ENCODE measurements at places on chromosomes 11 and 22.

- DNase-seq, result no peak
These were observed 77.6 kb downstream of the PACSIN2 start for GRCh38 chr22:42937164-42937843.

DNA sequence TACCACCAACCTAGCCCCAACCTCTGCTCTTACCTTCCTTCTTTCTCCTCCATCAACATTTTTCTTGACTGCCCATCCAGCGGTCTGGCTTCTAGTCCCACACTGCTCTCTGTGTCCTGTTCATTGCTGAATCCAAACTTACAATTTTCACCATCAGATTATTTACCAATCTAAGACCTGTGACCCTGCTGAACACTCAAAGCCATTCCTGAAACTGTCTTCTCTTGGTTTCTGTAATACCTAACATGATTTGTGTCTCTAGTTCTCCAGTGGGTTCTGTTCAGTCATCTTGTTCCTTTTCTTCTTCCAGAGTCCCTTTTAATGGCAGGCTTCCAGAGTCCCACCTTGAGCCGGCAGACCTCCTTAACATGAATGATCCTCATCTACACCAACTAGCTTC is 24.1 kb downstream of the RRAS2 start:
- DNase-seq, result no peak

GRCh38 chr22:35452351-35452781 is 52.4 kb downstream of the MCM5 start:
- no peak for DNase-seq

DNA sequence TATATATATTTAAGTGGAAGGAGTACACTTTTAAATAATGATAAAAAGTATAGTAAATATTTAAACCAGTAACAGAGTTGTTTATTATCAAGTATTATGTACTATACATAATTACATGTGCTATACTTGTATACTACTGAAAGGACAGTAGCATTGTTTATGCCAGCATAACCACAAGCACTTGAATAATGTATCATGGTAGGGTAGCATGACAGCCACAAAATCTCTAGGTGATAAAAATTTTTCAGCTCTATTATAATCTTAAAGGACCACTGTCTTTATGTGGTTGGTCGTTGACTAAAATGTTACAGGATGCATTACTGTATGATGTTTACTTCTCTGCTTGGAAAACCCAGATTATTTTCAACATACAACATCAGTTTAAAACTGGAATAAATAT is 349.2 kb downstream of the CASP12 start:
- no peak for DNase-seq

DNA sequence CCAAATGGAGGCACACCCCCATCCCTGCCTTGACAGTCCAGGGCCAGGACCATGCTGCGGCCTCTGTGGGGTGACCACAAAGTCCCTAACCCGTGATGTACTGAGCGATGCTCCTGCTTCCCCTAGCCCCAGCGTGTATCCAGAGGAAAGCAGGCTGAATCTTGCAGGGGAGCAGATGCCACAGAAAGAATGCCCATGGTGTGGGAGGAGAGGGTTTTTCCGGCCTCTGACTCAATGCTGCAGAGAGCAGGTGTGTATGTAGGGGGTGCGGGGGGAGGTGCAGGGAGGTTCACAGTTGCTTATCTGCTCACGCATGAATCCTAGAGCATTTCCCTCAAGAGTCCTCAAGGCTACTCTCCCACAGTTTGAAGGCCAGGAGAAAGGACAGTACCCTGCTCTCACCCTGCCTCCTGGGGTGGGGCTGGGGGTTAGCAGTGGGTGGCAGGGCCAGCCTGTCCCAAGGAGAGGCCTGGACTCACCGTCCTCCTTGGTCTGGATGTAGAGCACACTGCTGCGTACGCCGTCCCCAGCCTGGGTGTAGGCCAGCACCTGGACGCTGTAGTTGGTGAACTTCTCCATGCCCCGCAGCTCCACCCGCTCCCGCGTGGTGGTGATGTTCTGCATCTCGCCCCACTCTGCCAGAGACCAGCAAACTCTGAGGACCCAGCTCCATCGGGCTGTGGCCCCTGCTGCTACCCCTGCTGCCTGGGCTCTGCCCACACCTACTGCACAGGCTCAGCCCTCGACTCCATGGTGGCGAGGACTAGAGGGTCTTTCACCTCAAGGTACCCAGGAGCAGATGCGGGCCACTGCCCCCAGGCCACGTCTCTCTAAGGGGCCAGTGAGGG is 130.8 kb downstream of the CEP164 start:
- DNase-seq, result no peak

- no peak for DNase-seq
These were observed 523.7 kb downstream of the INSC start for GRCh38 chr11:15638386-15638787.

DNA sequence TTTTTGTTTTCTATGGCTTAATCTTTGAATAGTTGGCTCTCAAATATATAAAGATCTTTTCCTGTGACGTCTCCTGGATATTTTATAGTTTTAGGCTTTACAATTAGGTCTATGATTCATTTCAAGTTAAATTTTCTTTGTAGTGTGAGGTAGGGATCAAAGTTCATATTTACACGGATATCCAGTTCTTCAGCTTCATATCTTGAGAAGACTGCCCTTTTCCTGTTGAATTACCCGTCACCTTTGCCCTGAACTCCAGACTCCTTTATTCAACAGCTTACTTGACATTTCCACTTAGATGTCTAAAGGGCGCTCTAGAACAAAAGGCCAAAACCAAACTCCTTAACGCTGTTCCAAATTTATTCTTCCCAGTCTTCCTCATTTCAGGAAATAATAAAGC is 51.7 kb downstream of the TTC17 start:
- no peak for DNase-seq

DNA sequence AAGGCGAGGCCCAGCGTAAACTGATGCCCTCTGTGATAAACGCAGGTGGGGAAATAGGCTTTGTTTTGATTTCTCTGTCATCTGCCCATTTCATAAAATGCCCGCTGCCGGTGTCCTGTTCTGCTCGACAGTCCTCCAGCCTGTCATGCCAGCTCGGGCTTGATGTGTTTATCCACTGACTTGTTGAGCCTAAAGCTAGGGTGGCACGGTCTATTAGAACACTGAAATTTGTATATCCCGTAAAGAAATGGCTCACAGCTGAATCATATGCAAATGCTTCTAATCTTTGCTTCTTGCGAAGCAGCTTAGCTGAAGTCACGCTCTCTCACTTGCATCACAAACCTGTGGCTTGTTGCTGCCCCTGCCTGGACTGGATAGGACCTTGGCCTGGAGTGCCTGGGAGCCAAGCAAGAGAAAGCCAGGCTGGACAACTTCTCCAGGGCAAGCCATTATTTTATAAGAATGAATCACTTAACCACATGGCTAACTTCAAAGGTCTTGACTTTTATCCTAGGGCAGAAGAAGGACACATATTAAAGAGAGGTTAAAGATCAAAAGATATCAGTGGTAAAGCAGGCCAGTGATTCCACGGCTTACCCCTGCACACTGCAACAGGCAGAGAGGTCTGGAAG is 33.1 kb downstream of the EHF start:
- DNase-seq, result no peak

DNA sequence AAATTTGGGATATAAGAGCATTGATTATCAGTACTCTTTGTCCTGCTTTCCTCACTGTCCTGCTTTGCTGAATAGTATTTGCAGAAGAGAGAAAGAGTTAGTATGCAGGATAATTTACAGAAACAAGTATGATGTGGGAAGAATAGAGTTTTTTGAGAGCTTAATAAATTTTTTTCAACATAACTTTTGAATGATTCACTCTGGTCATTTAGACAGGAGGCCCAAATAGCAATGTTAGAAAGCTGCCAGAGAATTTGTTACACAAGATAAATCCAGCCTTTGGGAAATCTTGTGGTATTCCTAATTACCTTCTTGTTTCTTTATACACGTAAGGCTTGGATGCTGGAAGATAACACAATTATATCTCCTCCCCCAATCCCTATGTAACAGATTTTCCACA is 484.6 kb downstream of the CNTN5 start:
- DNase-seq, result no peak

DNA sequence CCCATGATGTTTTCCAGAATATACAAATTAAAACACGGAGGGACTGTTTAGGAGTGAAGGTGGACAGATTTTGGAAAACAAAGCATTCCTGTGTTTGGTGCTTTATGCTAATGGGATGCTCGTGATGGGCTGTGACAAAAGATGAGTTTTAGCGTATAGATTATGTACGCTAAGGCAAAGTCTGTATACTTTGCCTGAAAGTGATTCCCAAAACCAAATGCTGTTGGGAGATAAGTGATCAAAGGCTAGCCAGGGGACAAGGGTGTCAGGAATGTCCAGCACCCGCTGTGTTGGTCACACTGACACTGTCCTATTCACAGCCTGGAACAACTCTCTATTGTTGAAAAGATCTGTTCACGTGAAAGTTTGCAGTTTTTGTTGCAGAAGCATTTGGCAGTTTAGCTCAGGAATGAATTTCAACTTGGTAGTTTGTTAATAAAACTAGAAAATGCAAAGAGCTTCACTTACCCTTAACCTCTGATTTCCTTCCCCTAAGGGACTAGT is 1.5 kb downstream of the JAM3 start:
- DNase-seq, result no peak

GRCh38 chr11:128895526-128895925 is 4.4 kb downstream of the KCNJ5 start:
- no peak for DNase-seq

- DNase-seq, result no peak
These were observed 111.7 kb upstream of the AKIP1 start for GRCh38 chr11:8799273-8799672.

DNA sequence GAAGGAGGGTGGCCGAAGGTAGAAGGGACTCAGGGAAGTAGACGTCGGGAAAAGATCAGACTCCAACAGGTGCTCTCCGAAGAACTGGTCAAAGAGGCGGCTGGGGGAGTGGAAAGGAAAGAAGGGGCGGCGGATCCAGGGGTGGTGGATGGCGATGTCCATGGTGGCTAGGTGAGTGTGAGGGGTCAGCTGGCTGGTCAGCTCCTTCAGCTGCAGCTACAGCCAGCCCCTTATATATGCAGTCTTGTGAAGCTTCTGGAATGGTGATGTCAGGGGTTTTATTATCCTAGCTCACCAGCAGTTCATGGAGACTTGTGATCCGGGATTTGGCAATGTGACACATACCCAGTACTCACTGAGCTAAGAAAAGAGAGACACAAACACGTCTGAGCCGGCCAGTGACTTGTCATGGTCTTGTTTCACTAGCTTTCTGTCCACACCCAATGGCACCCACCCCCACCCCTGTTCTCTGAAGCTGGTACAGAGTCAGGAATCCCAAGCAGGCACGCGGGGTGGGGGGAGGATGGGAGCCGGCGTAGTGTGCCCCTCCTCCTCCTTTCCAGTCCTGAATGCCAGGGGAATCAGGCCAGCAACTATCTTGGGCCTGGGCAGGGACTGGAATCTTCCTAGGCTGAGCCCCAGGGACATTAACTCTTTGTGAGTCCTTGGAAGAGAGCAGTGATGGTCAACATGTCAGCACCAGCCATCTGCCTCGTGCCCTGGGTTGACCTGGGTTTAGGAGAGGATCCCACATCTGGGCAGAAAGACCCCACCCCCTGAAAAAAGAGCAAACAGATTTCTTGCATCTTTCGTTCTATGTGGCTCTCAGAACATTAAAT is at the start of gene CRYAB:
CRYAB (minus strand) TSS at position 208 of the 839 bp plus-strand sequence; CDS start at position 162, 46 bp downstream.
- no peak for DNase-seq

DNA sequence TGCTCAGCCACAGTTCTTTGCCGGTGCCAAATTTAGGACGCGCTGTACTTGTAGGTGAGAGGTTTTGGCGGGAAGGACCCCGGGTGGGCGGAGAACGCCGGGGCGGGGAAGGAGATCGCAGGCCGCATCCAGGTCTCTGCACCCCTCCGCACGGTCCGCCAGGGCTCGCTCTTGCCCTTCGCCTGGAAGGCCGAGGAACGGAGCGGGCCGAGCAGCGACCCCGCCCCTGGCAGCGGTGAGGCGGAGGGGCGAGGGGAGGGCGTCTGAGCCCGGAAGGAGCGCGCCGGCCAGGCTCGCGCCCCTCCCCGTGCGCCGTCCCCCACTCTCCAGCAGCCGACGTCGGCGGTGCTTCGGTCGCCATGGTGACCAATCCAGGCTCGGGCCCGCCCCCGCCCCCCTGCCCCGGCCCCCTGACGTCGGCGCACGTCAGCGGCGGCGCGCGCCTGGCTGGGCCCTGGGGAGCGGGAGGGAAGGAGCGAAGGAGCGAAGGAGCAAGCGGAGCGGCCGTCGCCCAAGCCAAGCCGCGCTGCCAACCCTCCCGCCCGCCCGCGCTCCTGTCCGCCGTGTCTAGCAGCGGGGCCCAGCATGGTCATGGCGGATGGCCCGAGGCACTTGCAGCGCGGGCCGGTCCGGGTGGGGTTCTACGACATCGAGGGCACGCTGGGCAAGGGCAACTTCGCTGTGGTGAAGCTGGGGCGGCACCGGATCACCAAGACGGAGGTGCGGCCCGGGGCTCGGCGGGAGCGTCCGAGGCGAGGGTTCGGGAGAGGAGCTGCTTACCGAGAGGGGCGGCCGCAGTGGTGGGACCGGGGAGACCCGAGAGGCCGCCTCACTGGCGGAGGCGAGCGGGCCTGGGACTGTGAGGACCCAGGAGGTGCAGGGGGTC is at the start of gene SIK2:
SIK2 (plus strand) TSS at position 471 of the 886 bp plus-strand sequence; CDS start at position 586, 115 bp downstream.
- DNase-seq, result peak; percentile 95

DNA sequence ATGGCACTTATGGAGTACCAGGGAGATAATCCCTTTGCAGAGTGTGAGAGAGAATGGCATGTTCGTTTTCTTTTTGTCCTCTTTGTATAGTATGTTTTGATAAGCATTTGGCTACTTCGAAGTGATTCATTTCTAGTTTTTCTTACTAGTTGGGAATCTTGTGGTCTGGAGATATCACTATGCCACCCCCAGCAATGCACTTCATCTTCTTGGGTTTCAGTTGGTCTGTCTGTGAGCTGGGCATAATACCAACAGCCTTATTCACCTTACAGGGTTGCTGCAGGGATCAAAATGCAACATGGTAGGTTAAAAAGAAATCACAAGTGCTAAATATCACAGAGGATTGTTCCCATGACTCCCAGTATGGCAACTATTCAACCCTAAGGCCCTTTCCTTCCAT is 387.8 kb upstream of the CADM1 start:
- no peak for DNase-seq

DNA sequence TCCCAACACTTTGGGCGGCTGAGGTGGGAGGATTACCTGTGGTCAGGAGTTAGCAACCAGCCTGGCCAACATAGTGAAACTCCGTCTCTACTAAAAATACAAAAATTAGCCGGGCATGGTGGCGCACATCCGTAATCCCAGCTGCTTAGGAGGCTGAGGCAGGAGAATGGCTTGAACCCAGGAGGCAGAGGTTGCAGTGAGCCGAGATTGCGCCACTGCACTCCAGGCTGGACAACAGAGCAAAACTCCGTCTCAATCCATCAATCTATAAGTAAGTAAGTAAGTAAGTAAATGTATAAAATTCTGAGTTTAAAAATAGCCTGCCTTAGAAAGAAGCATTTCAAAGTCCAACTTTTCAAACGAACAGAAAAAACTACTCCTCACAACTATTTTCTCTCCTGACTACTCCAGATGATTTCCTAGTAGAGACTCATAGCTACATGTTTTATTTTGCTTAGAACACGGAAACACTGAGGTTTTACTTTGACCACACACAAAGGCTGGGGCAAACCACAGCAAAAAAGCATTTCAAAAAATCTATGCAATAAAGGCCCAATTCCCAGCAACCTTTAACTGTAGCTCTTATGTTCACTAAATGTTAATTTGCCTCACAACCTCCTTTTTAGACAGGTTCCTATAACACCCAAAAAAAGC is 16.3 kb downstream of the SPTY2D1 start:
- peak; percentile 77 for DNase-seq

- no peak for DNase-seq
These were observed 13.5 kb downstream of the MYEOV start for GRCh38 chr11:69307421-69307820.

Measured in DND-41 (cell line).